ENCODE measurements at places on chromosomes 4 and X.

DNA sequence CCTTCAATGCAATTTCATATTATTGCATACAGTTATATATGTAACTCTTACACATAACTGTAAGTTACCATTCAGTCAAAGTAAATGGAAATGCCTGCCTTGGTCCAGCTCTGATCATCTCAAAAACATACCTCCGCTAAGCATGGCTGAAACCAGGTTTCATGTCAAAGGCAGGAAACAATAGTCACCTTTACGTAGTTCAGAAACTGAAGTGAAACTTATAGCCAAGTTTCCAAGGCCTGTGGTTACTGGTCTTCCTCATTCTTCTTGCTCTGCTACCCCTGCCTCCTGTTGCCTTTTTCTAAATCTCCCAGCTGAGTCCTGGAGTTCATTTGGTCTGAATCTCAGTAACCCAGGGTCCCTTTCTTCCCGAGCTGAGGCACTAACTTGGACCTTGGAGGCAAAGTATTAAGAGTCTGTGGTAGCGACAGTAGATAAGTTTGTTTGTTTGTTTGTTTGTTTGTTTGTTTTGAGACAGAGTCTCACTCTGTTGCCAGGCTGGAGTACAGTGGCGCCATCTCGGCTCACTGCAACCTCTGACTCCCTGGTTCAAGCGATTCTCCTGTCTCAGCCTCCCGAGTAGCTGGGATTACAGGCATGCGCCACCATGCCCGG lies 30.8 kb downstream of the DAPP1 start:
- no peak for DNase-seq

DNA sequence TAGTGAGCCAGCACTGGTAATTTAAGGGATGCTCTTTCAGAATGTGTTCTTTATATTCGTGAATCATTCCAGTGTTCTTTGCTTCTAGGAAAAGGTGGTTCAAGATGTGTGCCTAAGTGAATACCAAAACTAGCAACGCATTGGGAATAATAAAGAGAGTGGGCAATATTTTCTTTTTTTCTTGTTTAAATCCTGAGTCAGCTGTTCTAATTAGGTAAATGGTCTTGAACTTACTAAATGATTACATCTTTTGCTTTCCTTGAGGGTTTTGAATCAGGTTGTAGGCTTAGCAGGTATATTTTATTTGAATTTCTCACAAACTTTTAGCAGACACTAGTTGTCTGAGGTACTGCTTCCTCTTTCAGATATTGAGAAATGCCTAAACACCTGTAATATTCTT lies 29.5 kb downstream of the ENPEP start:
- DNase-seq = no peak

DNA sequence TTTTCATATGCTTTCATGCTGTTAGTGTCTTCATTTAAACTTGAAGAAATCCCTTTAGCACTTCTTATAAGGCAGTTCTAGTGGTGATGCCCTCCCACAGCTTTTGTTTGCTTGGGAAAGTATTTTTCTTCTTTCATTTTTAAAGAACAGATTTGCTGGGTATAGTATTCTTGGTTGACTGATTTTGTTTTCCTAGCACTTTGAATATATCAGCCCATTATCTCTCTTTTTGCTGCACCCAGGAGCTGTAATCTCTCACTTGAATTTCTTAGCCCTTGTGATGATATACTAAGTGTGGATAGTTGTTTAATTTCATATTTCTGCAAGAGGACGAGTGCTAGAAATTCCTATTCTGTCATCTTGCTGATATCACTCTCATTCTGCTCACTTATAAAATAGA lies 283.7 kb downstream of the GPAT3 start:
- no peak for DNase-seq

- DNase-seq = no peak
These were observed 21.2 kb upstream of the ANTXR2 start for GRCh38 chr4:80094191-80094590.

DNA sequence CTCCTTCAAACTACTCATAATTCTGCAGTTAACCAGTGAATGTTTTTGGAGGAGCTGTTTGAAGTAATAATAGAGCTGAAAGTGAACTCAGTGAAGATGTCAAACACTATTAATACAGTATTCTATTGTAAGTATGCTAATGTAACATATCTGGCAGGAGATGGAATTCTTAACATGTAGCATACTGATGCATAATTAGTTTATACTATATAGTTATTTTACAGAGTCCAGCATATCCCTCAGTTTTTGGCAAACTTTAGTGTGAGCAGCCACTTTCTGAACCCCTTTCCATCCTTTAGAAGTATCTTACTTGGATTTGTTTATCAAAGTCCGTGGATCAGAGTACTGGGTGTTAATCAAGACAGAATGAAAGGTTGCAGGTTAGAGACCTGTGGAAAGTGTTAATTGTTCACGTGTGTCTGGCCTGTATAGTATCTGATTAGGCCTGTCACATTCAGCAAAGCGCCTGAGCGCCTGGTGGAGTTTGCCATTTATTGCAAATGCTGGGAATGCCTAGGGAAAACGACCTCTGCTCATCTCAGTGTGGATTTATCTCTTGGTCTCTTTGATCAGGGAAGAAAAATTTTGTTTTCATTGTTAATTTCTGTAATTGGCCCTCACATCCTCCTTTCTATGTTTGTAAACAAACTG lies 251.7 kb upstream of the MAD2L1 start:
- no peak for DNase-seq
